Fibroblast of skin of abdomen (primary cell): ENCODE measurements at places on chromosomes 6 and 20.

DNA sequence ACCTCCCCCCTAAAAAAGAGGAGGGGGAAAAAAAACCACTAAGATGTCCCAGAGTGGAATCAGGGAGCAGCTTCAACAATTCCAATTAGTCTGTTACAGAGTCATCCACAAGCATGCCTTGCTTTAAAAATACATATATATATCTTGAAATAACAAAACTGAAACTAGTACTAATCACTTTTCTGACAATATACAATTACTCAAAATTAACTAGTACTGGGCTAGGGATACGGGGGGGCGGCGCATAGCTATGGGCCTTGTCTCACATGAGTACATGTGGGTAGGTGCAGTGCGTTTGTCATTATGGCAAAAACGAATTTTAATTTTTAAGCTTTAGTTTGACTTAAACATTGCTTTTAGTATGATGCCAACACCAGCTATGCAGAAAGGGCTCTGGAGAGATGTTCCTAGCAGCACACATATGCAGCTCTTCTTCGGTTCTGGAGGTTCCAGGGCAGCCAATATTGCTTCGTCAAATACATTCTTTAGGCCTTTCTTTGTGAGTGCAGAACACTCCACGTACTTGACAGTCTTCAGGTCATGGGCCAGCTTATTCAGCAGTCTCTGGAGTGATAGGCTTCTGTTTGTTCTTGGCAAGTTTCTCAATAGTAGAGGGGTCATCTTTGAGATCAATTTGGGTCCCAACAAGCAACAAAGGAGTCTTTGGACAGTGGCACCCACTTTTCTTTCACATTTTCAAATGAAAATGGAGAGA lies 38.8 kb downstream of the ITCH start:
- no peak for DNase-seq

DNA sequence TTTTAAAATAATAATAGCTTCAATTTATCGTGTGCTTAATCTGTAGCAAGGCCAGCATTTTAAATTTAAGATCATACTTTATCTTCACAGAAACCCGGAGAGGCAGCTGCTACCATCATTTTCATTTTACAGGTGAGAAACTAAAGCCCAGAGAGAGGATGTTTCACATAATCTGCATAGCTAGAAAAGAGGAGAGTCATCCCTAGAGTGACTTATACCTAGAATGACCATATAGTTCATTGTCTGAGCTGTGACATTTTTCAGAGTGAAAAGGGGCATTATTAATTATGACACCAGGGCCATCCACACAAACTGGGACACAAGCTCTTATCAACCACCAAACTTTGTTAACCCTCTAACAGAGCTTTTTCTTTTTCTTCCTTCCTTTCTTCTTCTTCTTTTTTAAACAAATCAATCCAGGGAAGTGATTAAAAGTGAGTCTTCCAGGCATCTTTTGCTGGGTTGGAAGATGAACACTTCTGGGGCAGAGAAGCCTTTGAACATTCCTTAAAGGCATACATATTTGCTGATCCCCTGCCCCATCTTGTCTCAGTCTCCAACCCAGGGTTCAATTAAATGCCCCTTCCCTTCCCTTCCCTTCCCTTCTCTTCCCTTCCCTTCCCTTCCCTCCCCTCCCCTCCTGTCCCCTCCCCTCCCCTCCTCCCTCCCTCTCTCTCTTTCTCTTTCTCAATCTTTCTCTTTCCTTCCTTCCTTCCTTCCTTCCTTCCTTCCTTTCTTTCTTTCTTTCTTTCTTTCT lies 272.5 kb upstream of the JAG1 start:
- no peak for DNase-seq

GRCh38 chr20:52461582-52461981 lies 270.0 kb upstream of the ZFP64 start:
- DNase-seq, result peak; percentile 42

- no peak for DNase-seq
Observed at GRCh38 chr6:1860756-1861348, 251.1 kb downstream of the FOXC1 start.

DNA sequence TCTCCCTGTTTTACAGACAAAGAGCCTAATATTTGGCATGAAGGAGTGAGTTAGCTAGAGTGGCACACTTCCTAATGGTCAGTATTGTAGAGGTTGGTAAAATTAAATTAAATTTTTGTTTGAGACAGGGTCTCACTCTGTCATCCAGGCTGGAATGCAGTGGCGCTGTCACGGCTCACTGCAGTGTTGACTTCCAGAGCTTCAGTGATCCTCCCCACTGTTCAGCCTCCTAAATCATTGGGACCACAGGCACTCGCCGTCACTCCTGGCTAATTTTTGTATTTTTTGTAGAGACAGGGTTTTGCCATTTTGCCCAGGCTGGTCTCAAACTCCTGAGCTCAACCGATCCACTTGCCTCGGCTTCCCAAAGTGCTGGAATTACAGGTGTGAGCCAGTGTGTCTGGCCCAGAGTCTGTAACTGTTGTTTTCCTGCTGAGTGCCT lies 70.9 kb downstream of the SCAND1 start:
- DNase-seq, result no peak

DNA sequence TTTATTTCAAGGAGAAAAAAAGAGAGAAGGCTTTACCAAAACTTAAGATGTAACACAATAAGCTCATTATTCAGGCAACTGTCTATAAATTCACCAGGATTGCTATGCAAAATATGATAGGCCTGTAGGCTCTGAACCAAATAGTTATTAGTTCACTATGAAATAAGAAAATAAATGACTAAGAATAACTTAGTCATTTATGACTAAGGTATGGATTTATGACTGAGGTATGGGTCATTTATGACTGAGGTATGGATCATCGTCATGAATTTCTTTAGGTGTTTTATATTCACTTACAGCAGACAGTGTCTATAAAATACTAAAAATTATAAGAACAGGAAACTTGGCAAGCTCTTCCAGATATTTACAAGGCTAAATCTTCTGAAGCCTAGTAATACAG lies 52.1 kb upstream of the SNX9 start:
- peak; percentile 74 for DNase-seq

DNA sequence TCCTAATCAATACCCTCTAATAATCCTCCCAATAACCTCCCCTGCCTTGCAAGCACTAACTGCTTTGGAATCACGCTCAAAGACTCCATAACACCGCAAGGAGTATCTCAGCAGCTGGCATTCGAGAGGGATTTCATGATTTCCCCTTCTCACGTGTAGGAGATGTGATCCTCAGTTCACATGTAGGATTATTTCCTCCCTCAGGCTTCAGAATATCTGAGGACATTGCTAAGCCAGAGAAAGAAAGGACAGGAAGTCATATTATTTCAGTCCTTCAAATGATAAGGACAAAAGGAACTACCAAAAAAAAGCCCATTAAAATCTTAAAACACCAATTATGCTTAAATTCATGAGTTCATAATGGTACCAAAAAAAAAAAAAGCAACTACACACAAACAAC lies 122.9 kb downstream of the NFATC2 start:
- no peak for DNase-seq

DNA sequence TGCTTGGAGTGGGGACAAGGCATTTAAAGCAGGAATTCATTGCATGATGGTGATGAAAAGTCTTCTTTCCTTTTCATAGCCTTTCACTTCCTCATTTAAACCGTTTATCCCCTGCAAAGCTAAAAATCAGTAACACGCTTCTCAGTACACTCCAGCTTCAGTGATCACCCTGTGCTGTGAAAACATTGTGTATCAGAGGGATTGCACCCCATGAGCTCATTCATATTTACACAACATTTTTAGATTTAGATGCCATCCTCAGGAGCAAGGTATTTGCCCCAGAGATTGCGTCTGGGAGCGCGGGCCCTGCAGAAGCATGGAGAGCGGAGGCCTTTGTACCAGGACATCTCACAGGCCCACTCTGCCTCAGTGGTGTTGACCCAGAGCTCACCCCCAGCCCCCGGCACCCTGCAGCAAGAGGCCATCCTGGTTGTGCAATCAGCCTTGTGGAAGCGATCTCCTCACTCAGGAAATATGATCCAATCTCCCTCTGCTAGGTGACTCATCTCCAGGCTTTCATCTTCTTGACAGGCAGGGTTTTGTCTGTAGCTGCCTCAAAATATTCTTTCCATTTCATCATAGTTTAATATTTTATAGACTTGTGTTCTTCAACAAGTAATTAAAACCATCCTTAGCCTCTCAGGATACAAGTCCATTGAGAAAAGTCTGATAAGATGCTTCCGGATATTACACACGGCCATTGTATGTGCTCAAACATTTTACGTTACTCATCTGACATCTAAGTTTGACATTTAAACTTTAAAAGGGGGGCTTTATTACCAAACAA lies 38.9 kb upstream of the THBS2 start:
- DNase-seq, result peak; percentile 98

- no peak for DNase-seq
Observed at GRCh38 chr6:124022641-124023040, 219.0 kb downstream of the NKAIN2 start.

- no peak for DNase-seq
Observed at GRCh38 chr20:8196096-8196495, 64.0 kb downstream of the PLCB1 start.

DNA sequence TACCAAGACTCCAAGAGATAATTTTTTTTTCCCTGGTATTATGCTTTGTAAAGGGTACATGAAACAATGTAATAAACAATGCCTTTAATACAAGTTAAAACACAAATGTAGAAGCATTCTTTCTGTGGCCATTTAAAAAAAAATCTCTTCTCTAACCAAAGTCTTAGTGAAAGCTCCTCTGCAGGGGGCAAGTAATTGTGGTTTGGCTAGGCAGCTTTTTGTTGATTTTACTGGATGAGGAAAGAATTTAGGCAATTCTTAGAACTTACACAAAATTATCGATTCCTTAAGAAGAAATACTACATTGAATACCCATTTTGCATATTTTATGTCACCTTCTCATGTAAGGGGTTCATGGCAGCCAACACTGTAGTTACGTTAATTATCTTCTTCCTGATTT lies 12.4 kb downstream of the TFB1M start:
- DNase-seq, result peak; percentile 75

- no peak for DNase-seq
Observed at GRCh38 chr6:169852504-169853195, 101.2 kb downstream of the ERMARD start.

DNA sequence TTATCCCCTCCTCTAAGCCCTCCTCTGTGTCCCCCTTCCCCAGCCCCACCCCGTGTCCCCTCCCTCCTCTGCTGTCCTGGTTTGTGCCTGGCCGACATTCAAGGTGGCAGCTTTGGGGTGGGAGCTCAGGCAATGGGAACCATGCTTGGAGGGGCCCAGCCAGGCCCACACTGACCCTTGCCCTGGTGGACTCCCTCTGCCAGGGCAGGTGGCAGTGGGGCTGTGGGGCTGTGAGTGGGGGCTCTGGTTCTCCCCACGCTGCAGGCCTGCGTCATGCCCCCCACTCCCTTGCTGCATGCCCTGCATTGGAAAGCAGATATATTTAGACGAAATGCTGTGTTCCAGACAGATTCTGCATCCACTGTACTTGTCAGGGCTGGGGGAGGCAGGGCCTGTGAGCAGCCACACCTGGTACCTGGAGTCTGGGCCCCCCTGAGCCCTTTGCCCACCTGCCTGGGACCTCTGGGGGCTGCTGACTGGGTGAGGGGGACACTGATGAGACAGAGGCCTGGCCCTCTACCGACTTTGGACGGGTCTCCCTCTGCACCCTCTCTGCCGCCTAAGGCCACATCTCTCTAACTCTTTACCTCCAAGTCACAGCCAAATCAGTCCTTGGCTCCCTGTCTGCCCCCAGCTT lies 14.2 kb downstream of the DLGAP4 start:
- no peak for DNase-seq

- no peak for DNase-seq
Observed at GRCh38 chr6:161395716-161396231, 121.9 kb upstream of the AGPAT4 start.

DNA sequence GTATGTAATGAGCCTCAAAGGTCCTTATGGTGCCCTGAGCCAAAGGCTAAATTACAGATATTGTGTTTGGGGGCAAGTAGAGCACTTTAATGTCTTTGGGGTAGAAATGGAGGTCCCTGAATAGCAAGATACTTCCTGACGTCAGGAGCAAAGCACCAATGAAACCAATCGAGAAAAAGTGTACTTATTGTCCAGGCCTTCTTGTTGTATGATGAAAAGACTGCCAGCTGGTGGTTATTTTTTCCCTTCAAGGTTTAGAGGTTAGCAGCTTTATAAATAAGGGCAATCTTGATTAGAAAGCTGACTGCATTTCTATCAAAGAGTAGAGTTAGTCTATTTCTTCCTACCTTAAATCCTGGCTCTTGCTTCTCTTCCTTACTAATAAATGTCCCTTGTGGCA lies 76.1 kb upstream of the HSF2 start:
- DNase-seq, result no peak

- DNase-seq, result peak; percentile 4
Observed at GRCh38 chr6:126118936-126119335, 132.6 kb downstream of the TRMT11 start.

- DNase-seq, result peak; percentile 43
Observed at GRCh38 chr20:10490706-10491105, 55.6 kb downstream of the SLX4IP start.

- no peak for DNase-seq
Observed at GRCh38 chr6:35173427-35174087, 32.4 kb upstream of the TCP11 start.

- DNase-seq, result no peak
Observed at GRCh38 chr6:34468378-34468892, 2.6 kb downstream of the PACSIN1 start.

GRCh38 chr20:29689411-29690225 lies 1567.8 kb upstream of the DEFB115 start:
- peak; percentile 1 for DNase-seq

GRCh38 chr6:37518116-37518515 lies 18.4 kb upstream of the CCDC167 start:
- no peak for DNase-seq

DNA sequence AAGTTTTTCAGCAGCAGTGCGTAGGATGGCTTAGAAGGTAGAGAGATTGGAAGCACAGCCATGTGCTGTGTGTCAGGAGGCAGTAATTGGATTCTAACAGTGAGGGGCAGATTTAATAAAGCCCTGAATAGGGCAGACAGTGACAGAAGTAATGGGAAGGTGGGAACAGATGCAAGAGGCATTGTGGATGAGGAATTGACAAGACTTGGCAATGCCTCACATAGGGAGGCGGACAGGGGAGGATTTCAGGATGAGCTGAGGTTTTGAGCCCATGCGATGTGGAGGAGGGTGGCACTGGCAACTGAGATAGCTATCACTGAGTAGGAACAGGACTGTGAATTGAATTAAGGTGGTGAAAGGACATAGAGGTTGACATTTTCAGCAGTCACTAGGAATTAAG lies 262.2 kb upstream of the FLRT3 start:
- DNase-seq, result no peak

GRCh38 chr6:1608222-1609040 lies 1.3 kb upstream of the FOXC1 start:
- DNase-seq, result no peak

DNA sequence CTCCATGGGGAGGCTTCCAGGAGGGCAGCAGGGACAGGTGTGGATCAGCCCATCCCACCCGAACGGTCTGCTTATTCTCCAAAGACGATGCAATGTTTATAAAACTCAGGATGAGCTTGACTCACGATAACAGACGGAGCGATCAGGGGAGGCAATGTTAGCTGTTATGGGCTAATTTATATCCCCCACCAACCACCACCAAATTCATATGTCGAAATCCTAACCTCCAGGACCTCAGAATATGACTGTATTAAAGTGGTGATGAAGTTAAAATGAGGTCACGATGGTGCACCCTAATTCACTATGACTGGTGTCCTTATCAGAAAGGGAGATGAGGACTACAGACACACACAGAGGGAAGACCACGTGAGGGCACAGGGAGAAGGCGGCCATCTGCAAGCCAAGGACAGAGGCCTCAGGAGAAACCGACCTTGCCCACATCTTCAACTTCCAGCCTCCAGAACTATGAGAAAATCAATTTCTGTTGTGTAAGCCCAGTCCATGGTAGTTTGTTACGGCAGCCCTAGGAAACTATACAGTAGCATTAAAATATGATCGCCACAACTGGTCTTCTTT lies 7.0 kb downstream of the ADTRP start:
- peak; percentile 67 for DNase-seq
